ENCODE measurements at places on chromosomes 7 and 10.

GRCh38 chr10:76543655-76544054 lies 1094.0 kb downstream of the KCNMA1 start:
- DNase-seq, result no peak

DNA sequence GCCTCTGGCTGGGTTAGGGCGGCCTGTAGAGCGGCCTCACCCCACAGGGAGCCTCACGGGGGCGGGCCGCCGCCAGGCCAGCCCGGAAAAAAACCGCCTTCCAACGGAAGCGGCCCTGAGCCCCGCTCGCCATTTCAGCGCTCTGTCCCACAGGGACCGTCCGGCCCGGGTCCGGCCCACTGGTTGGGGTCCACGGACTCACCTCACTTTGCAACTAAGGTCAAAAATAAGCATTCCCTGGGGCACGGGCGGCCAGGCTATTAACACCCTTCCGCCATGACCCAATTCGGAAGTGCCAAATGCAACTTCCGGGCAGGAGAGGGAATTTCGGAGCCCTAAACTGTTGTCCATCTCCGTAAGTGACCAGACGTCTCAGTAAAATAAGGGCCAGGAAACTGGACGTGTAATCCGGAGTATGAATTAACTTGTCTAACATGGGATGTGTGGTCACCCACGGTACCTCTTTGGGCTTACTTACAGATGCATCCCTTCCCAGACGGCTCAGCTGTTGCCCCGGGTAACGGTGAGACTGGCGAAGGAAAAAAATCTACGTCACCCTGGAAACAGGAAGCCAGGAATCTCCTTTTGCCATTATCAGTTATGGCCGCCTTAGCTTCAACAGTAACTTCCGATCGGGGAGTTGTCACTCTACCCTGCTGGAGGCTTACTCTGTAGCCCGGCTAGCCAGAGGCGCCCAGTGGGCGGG lies at the start of gene BBIP1:
BBIP1 (minus strand) TSS at position 538 of the 706 bp plus-strand sequence. CDS start 1,023 bp downstream, outside the sequence.
- peak; percentile 79 for DNase-seq

DNA sequence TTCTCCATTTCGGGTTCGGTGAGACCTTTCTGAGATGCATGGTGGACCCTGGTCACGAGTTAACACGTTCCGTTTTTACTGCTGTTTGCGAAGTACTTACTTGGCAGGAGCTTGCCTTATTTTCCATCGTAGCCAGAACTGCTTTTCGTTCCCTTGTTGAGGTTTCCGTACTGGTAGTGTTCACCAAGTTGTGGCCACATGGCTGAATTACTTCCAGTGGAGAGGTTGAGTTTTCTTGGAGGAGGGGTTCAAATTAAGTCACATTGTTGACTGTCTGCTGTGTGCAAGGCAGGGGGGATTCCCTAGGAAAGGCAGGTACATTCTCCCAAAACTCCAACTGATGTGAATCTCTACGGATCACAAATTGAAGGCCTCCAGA lies 4.0 kb downstream of the MXI1 start:
- no peak for DNase-seq

DNA sequence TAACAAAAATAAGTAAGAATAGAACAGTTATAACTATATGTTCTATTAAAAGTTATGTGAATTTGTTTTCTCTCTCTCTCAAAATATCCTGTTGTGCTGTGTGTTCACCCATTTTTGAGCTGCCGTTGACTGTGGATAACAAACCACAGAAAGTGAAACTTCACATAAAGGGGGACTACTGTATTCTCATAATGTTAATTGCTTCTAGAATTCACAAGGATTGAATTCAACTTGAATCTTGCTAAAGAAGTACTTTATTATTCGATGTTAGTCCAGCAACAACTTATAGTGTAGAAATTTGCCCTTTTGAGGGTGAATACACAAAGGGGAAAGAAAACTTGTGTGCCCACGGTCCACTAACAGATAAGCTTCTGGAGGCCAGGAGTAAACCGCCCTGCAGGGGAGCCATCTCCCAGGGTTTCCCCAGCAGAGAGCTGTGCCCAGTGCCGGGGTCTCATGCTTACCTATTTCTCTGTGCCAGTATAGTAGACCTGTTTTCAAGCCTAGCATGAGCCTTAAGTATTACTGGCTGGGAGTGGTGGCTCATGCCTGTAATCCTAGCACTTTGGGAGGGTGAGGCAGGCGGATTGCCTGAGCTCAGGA lies 87.1 kb downstream of the KAT6B start:
- no peak for DNase-seq

DNA sequence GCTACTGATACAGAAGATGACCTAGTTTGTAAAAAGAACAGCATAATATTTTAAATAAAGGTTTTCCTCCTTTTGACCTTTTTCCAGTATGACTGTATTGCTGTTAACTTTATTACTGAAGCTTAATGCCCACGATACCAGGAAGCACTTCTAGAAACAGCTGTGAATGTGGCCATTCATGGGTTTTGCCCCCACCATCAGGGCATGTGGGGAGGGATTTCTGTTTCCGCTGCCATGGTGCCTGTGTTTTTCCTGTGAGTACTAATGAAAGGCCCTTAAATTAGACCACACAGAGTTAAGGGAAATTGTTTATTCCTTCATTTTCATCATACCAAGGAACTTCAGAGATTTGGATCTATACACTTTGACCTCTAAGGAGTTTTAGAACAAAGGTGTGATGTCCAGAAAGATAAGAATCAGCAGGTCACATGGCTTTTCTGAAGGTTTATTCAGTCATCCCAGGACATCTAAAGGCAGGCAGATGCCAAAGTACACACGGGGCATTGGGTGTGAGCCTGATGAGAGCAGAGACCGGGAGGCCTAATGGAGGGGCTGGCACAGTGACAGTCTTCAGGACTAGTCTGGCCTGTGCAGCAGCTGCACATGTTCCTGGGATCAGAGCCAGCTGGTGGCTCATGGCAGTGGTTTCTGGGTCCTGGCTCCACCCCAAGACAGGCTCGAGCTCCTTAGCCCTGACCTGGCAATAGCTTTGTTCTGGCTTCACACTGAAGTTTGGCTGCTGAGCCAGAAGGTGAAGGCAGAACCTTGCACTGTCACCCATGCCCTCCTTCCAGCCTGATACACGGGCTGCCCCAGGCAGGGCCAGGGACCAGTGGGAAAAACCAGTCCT lies 190.9 kb downstream of the REEP3 start:
- DNase-seq, result peak; percentile 43

DNA sequence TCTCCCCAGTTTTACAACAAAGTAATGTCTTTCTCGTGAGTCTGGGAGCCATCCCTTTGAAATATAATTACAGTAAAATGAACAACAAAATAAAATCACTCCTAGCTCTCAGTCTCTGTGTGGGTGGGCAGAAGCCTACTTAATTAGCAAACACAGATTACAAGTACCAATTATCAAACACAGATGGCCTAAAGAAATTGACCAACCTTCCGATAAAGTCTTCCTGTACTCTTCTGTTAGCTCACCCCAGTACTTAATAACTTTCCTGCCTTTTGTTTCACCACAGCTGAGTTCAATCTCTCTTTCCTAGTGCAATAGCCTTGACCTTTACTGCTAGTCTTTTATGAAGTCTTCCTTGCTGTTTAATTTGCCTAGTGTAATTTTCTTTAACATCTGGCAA lies 719.2 kb upstream of the MBL2 start:
- DNase-seq, result no peak

- no peak for DNase-seq
These were observed 45.5 kb downstream of the VWA2 start for GRCh38 chr10:114284346-114285071.

GRCh38 chr10:26335574-26336093 lies 102.5 kb upstream of the APBB1IP start:
- DNase-seq, result no peak

- DNase-seq, result no peak
These were observed 190.9 kb downstream of the VTI1A start for GRCh38 chr10:112637901-112638300.

DNA sequence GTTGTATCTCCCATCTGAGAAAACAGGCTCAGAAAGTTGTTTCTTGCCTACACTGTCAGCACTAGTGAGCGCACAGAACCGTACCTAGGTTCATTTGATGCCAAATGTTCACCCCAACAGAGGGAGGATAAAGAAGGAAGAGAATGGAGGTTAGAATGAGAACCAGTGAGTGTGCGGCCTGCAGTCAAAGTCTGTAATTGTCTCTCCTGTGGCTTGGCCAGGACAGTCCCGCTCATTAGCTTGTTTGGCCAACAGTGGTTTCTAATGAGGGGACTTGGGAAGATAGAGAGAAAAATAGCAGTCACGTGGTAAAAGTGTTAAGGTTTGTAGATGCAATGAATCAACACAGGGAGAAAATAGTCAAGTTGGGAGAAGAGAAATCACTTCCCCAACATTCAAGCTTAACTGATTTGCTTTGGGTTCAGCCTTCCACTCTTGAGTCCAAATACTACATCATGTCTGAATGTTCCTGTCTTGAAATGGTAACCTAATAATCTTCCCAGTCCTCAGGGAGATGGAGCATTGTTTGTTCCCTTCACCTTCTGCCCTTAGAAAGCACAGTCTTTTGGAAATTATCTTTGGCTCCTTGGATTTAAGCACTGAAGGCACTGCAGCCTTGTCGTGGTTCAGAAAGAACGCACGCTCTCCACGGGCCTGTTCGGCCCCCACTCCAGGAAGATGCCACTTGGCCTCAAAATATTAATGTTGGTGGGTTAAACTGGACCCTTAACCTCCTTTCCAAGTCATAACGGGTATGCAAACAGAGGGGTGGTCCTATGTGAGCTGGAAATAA lies 360.4 kb upstream of the ZNF32 start:
- DNase-seq, result no peak

- DNase-seq, result no peak
These were observed 628 bp downstream of the PARP12 start for GRCh38 chr7:140062118-140062527.

DNA sequence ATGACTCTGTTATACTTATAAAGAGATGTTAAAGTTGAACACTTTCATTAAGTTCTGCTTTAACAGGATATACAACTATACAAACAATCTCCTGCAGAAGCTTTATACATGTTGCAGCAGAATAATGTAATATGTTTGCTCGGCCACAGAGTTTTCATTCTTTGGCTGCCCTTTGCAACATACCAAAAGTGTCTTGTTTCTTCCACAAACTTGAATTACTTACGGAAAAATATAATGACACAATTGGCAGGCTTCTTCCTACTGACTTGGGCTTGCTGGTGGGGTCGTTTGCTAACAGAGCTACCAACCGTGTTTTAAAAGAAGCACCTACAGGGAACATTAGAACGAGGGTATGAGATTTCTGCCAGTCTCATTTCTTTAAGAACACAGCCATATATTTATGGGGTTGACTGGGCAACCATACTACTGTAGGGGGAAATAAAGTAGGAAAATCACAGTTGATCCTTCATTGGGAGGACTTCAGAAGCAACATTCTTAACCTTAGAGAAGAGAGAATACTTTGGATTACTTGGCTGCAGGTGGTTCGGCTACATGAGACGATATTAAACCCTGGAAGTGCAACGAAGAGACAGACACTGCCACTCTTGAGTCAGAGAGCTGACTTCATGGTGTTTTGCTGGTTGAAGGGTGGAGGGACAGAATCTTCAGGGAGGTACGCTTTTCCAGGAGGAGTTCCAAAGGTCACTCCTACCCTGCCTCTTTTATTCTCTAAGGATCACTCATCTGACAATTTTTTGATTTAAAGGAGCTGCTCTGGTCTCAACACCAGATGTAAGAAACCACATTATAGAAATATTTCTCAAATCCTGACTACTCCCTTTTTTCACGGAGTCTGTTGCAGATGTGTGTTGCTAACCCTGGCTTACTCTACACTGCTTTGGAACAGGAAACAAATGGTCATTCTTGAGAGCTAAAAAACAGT lies 123.9 kb downstream of the SEMA3C start:
- no peak for DNase-seq

- no peak for DNase-seq
These were observed 5.2 kb upstream of the SEMA3C start for GRCh38 chr7:80924090-80924489.

GRCh38 chr10:119305860-119306513 lies 98.6 kb downstream of the GRK5 start:
- DNase-seq, result peak; percentile 19

GRCh38 chr7:155746188-155746587 lies 66.1 kb downstream of the SHH start:
- DNase-seq, result no peak

GRCh38 chr7:119571666-119572065 lies 701.3 kb upstream of the KCND2 start:
- no peak for DNase-seq

DNA sequence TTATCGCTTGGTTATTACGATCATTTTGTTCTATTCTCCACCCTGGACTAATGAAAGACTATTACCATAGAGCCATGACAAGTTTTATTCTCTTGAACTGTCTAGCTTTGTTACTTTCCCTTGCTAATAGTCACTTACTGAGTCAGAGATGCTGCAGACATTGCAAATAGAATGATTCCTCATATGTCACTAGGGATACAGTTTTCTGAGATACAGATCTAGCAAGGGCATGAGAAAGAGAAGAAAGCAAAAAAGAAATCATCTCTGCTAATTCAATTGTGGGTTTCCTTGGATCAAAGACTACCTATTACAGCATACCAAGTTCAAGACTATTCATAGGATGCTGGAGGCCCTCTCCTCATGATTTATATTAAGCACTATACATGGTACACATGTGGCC lies 204.3 kb downstream of the MBL2 start:
- DNase-seq, result no peak

- no peak for DNase-seq
These were observed 183.2 kb downstream of the PRPF18 start for GRCh38 chr10:13769946-13770345.

DNA sequence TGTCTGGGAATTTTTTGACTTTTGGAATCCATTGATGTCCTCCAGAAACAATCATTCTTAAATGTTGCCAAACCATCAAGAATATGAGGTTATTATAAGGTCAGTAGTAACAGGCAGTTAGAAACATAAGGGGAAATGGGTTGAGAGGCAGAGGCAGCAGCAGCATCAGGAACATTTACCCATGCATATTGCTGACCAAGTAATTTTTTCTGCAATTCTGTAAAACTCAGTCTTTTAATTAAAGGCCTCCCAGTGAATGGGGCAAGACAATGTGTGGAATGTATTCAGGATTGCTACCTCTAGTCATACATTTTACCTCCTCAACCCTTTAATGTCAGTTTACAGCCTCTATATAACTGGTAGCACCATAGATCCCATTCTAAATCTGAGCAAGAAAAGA lies 66.5 kb upstream of the SKAP2 start:
- DNase-seq, result no peak

DNA sequence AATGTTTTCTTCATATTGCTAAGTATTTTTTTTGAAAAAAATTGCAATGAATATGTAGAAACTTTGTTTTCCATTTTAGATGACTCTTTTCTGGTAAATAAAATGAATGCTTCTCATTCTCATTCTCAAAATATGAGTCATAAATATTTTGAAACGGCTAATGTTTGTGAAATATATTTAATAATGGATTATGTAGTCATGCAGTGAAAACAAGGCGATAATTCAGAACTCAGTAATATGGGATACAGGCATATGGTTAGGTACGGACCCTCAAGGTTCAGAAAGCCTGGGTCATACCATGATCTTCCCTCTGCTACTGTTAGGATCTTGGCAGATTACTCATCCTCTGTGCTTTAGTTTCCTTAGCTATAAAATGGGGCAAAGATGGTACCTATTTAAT lies 46.2 kb upstream of the SLC39A12 start:
- DNase-seq, result no peak

GRCh38 chr7:79272938-79273337 lies 180.5 kb downstream of the MAGI2 start:
- DNase-seq, result no peak

- DNase-seq, result no peak
These were observed 129.9 kb downstream of the KBTBD2 start for GRCh38 chr7:32761451-32762205.
